ENCODE measurements at places on chromosomes 2 and 18.

DNA sequence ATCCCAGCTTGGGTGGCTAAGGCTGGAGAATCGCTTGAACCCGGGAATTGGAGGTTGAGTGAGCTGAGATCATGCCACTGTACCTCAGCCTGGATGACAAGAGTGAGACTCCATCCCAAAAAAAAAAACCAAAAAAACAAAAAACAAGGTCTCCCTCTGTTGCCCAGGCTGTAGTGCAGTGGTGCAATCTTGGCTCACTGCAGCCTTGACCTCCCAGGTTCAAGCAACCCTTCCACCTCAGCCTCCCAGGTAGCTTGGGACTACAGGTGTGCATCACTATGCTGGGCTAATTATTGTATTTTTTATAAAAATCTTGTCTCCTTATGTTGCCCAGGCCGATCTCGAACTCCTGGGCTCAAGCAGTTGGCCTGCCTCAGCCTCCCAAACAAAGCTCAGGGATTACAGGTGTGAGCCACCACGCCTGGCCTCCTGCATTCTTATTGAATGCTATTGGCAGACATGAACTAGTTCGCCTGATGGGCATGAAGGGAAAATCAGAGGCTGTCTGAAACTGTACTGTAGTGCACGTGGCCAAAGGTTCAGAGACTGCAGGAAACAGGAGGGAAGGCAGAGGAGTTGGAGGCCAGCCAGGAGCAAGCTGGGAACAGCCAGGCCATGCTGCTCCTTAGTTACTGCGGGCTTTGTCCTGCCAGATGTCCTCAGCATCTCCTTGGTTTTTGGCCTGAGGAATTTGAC lies 16.0 kb upstream of the ASXL2 start:
- DNase-seq = peak; percentile 77

GRCh38 chr2:218031261-218031660 lies 28.5 kb upstream of the TNS1 start:
- DNase-seq = no peak

GRCh38 chr18:56142001-56142400 lies 496.4 kb downstream of the TXNL1 start:
- DNase-seq = no peak

- DNase-seq = no peak
Observed at GRCh38 chr2:55157474-55157884, 74.6 kb downstream of the CLHC1 start.

GRCh38 chr2:210859314-210859713 lies 302.9 kb downstream of the CPS1 start:
- no peak for DNase-seq

DNA sequence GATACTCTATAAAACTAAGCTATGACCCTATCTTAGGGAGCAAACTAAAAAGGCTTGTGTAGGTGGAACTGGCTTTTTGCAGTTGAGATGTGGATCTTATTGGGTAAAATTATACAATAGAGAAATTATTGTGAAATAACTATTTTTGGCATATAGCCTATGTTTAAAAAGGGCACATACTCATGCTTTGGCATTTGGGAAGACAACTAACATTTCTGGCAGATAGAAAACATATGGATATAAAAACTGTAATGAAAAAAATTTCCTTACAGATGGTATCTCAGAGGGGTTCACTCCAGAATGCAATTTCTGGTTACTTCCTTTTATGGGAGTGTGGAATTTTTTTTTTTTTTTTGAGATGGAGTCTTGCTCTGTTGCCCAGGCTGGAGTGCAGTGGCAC lies 120.1 kb upstream of the CCDC195 start:
- DNase-seq = no peak

DNA sequence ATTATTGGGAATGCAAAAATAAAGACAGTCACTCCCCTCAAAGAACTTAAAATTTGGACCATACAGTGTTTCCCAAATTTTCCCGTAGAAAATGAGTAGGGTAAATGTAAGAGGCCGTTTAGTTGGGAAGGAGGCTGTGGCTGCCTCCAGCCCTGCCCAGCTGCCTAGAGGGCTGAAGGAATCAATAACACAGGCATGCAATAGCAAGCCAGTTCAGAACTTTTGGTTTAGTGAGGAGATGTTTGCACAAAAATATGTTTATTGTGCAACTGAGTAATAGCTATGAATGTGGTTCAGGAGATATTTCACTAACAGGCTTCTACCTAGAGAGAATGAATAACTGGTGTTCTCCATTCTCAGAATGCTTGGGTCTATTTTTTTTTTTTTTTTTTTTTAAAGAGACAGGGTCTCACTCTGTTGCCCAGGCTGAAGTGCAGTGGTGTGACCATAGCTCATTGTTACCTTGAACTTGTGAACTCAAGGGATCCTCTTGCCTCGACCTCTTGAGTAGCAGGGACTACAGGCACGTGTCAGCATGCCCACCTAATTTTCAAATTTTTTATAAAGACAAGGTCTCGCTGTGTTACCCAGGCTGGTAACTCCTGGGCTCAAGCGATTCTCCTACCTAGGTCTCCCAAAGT lies 23.6 kb downstream of the UGP2 start:
- no peak for DNase-seq

- DNase-seq = no peak
Observed at GRCh38 chr2:62152000-62152399, 43.9 kb upstream of the B3GNT2 start.

GRCh38 chr18:2547477-2548087 lies 23.7 kb downstream of the METTL4 start:
- DNase-seq = no peak
